ENCODE measurements at places on chromosomes 3 and 15.

- DNase-seq: no peak
Measured at GRCh38 chr3:61645148-61645547, 83.8 kb downstream of the PTPRG start.

DNA sequence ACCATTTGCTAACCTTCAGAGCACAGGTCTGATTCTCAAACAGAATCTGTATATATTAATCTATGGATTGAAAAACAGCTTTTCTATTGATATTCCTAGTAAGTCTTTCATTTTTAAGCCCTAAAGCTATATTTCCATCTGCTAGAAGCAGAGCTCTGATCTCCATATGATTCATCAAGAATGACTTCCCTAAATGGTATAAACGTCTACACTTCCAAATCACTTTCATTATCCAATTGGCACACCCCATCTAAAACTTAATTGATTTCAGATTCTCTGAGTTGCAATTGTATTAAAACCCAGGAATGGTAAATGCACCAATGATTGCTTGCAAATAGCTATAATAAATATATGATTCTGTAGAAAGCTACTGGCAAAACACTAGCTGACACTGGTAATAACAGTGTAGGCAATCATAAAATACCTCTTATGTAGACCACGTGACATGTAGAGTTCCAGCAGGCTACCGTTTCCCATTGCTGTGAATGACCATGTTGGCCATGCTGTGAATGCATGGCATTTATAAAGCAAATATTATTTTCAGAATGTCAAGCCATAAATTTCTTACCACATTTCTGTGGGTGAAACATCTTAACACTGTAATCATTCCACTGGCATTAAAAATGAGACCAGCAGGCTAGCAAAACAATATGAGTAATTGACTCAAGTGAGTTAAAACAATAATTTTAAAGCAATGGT lies 226.0 kb downstream of the ZMAT3 start:
- no peak for DNase-seq

GRCh38 chr3:33006571-33007286 lies 55.3 kb downstream of the CCR4 start:
- no peak for DNase-seq

GRCh38 chr15:74630284-74631086 lies 14.8 kb downstream of the CLK3 start:
- no peak for DNase-seq

GRCh38 chr3:151770956-151771355 lies 37.2 kb downstream of the AADACL2 start:
- DNase-seq: no peak

GRCh38 chr15:93917181-93917580 lies 314.2 kb upstream of the MCTP2 start:
- no peak for DNase-seq

- no peak for DNase-seq
Measured at GRCh38 chr3:37219266-37219665, 44.9 kb upstream of the LRRFIP2 start.

DNA sequence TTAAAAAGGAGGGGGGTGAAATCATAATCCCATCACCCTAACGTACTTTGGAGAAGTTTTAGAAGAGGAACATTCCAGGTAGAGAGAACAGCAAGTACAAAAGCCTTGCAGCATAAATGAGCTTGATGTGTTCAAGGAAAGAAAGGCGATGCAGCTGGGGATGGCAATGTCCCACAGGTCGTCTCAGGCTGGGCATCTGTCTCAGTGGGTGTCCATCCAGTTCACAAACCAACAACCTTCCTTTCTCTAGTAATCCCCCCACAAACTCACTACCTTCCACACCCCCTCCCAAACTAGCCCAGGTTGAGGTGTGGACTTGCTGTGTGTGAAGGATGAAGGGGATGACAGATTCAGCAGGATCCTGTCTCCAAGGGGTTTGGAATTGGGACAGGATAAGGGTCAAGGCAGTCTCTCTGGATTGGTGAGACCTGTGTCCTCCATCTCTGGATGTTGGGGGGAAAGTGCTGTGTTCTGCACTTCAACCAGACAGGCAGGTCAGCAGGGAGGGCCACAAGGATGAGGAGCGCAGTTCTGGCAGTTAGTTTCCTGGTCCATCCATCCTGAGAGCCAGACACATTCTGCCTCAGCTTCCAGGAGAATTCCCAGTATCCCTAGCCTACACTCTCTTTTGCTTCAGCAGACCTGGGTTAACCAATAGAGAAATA lies 1.7 kb upstream of the ESYT3 start:
- no peak for DNase-seq

- peak; percentile 68 for DNase-seq
Measured at GRCh38 chr3:183428447-183429211, at the start of gene MCF2L2. Gene MCF2L2, minus strand, starts transcription at chr3:183428619. Its CDS starts 642 bp downstream, at chr3:183427977.

DNA sequence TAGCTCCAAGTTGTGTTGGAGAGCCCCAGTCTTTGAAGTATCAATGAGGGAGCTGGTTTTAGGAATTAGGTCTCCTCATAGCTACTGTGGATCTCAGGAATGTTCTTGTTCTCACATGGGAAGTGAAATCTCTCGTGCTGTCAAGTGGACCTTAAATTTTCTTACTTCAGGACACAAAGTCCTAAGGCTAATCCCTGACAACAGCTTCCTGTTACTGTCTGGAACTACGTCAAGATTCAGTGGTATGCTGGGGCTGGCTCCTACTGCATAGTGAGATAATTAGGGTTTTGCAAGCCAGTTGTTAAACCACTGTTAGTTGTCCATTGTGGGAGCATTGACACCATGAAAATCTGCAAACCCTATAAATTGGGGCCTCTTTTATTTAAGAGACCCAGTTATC lies 22.8 kb downstream of the MESP1 start:
- DNase-seq: no peak

DNA sequence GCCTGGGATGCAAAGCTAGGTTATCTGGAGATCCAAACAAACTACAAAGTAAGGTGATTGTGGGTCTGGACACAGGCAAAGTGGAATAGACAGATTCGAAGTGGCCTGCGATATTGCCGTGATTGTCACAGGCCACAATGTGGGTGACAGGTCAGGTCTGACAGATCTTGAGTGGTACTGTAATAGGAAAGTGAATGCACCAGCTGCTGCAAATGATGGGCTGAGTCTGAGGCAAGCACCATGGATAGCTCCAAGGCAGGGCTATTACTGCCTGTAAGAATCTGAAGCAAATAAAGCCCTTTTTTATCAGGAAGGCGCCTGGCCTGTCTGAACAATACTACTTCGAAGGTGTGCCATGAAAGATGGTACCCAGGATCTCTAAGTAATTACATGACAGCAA lies 10.0 kb downstream of the ARMC8 start:
- no peak for DNase-seq

GRCh38 chr3:105866656-105867653 lies 1.9 kb downstream of the CBLB start:
- DNase-seq: no peak

- DNase-seq: no peak
Measured at GRCh38 chr3:144663456-144664436, 692.1 kb downstream of the DIPK2A start.

GRCh38 chr3:40583691-40584090 lies 58.9 kb downstream of the ZNF621 start:
- DNase-seq: no peak

- no peak for DNase-seq
Measured at GRCh38 chr15:98861188-98861587, 146.4 kb downstream of the PGPEP1L start.

- DNase-seq: no peak
Measured at GRCh38 chr3:58658508-58658907, 8.1 kb downstream of the FAM3D start.

GRCh38 chr15:43941555-43941954 lies 114.8 kb downstream of the WDR76 start:
- DNase-seq: no peak
